Epithelial cell of prostate (primary cell): ENCODE measurements at places on chromosomes 7 and 10.

- no peak for DNase-seq
Observed at GRCh38 chr10:57716884-57717283, 550.8 kb downstream of the IPMK start.

DNA sequence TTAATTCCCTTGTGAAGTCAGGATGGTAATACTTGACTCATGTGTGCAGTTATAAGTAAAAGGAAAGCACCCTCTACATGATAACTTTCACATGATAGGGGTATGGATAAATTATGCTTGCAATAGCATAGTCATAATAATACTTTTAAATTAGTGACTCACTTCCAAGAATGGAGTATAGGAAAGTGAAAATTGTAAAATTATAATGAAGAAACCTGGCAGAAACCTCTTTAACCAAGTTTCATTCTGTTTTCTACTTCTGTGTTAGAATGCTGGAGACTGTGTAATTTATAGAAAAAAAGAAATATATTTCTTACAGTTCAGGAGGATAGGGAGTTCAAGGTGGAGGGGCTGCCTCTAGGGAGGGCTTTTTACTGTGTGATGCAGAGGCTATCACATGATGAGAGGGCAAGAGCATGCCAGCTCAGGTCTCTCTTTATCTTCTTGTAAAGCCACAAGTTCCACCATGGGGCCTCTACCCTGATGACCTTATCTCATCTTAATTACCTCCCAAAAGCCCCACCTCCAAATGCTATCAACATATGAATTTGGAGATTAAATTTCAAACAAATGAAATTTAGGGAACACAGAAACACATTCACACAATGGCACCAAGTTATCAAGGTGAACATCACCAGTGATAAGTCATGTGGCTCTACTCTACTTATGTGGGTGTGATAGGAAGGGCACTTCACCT lies 43.2 kb downstream of the HDAC9 start:
- no peak for DNase-seq

DNA sequence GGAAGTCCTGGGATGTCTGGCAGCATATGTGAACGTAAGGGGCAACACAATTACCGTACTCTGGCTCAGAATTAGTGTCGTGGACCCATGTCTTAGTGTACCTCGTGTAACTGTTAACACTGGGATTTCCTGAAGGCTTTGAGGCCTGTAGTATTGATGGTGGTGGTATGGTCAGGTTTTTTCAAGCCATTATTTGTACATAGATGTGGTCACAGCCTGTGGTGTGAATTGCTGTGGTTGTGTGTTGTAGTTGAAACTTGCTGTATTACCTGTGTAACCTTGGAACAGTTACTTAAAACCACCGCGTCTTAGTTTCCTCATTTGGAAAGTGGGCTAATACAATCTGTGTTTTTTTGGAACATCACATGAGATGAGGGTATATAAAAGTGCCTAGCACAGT lies 5.3 kb downstream of the EXOC4 start:
- no peak for DNase-seq

- no peak for DNase-seq
Observed at GRCh38 chr7:95793658-95794057, 21.3 kb downstream of the DYNC1I1 start.

DNA sequence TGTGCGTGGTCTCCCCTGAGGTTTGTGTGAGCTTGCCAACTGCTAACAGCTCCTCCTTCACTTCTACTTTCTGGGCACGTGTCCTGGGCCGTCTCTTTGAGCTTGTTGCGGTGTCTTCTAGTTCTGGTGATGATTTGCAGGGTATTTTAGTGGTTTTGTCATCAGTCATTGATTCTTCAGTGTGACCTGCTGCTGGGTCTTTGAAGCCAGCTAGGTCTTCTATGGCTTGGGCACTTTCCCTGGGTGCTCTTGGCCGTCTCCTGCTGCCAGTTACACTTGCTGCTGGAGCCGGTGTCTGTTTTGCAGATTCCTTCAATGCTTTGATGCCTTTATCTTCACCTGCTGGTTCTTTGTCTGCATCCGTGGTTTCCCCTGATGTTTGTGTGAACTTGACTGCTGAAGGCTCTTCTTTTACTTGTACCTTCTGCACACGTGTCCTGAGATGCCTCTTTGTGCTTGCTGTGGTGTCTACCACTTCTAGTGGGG lies 23.0 kb downstream of the MKI67 start:
- DNase-seq = no peak

DNA sequence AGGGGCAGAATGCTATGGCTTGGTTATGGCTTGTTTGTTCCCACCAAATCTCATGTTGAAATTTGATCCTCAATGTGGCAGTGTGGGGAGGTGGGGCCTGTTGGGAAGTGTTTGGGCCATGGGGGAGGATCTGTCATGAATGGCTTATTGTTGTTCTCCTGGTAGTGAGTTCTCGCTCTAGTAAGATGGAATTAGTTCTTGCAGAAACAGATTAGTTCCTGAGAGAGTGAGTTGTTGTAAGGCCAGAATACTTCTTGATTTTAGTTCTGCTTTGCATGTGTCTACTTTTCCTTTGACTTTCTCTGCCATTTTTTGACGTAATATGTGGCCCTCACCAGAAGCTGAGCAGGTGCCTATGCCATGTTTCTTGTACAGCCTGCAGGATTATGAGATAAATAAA lies 188.2 kb downstream of the KIF20B start:
- DNase-seq = no peak

- DNase-seq = no peak
Observed at GRCh38 chr10:18104223-18104872, 35.9 kb upstream of the CACNB2 start.

- no peak for DNase-seq
Observed at GRCh38 chr7:67371429-67372305, 375.0 kb downstream of the TYW1 start.

- DNase-seq = no peak
Observed at GRCh38 chr10:81877596-81877995, 2.6 kb downstream of the NRG3 start.

- DNase-seq = no peak
Observed at GRCh38 chr7:79462390-79462789, 8.9 kb upstream of the MAGI2 start.

DNA sequence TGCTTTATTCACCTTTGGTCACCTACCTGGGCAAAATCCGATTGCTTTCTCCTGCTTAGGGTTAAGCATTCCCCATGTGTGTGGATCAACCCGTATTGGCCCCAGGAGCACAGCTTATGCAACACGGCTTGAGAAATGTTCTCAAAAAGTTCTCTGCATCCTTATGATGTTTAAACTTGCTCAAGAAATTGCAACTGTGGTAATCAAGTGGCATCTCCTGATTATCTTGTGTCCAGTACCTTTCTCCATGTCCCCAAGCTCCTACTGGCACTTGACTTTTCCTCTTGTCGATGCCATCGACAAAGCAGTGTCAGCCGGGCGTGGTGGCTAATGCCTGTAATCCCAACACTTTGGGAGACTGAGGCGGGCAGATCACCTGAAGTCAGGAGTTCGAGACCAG lies 4.7 kb upstream of the PKD2L1 start:
- no peak for DNase-seq
